Left kidney (tissue), 8 donors: ENCODE measurements at places on chromosomes 3 and 15. TPM values are rescaled to one million over a fixed set of nuclear protein-coding genes. Genes with fewer than 3 reads are reported as not detected.

DNA sequence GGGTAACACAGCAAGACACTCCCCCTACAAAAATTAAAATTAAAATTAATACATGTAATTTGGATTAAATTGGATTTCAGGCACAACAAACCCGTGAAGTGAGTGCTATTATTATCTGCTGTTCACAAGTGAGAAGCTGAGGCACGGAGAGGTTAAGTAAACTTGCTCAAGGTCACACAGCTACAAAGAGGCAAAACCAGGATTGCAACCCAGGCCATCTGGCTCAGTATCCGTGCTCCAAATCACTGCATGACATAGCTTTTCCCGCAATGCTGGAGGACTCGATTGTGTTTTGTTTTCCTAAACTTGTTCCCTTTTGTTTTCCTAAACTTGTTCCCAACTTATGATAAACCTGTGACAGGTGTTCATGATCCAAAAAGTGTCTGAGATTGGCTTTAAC lies 19.9 kb upstream of the C15orf39 start:
- DNase-seq, result no peak

MESP2 gene
- polyA plus RNA-seq, result 0.45 TPM

GRCh38 chr3:167700046-167700445 lies 34.6 kb downstream of the PDCD10 start:
- DNase-seq, result no peak

GRCh38 chr3:14231145-14231990 lies 52.8 kb downstream of the LSM3 start:
- no peak for DNase-seq

GRCh38 chr3:123031051-123031450 lies 3.5 kb upstream of the SEMA5B start:
- DNase-seq, result no peak

- DNase-seq, result no peak
Measured at GRCh38 chr3:129315223-129315997, 36.7 kb downstream of the HMCES start.

- DNase-seq, result no peak
Measured at GRCh38 chr3:196087906-196088305, 6.0 kb upstream of the TFRC start.

GRCh38 chr3:151816091-151816604 lies 2.2 kb downstream of the AADAC start:
- peak; percentile 57 for DNase-seq

GPR27 gene
- polyA plus RNA-seq, result 8.7 TPM

CACNA1D gene
- polyA plus RNA-seq, result 21.9 TPM

DNA sequence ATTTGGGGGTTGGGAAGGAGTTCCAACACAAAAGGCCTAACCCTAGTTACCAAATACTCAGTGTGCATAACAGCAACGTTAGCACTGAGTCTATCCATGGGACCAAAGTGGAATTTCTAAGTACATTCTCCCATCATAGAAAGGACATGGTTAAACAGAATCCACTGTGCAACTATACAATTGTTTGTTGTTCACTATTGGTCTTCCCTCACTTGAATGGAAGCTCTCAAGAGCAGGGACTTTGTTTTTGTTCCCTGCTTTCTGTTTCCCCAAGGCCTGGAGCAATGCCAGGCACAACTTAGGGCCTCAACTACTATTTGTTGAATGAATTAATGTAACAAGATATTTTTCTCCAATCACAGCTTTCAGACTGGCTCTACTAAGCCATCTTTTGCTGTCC lies 25.6 kb downstream of the COL8A1 start:
- DNase-seq, result no peak

DNA sequence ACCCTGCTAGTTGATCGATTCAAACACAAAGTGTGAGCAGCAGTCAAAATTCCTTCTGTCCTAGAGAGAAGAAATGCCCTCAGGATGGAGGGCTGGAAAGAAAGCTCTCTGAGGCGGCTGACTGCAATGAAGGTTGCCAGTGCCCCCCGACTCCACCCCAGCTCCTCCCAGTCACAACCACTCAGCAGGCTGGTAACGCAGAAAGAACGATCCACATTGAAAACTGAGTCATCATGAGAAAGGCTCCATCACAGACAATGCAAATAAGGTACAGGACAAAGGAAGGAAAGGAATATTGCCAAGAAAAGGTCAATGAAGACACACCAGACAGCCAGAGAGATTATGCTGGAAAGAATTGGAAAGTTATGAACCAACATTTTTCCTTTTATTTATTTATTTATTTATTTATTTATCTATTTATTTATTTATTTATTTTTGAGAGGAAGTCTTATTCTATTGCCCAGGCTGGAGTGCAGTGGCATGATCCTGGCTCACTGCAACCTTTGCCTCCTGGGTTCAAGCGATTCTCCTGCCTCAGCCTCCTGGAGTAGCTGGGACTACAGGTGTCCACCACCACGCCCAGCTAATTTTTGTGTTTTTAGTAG lies 17.4 kb upstream of the VGLL4 start:
- no peak for DNase-seq

- no peak for DNase-seq
Measured at GRCh38 chr15:86082619-86083380, 3.1 kb downstream of the AGBL1 start.

ABCF3 gene
- polyA plus RNA-seq, result 65.4 TPM

TBC1D2B gene
- polyA plus RNA-seq, result 30.8 TPM

GRCh38 chr3:156109989-156110388 lies 10.4 kb upstream of the KCNAB1 start:
- no peak for DNase-seq

- no peak for DNase-seq
Measured at GRCh38 chr3:174938102-174938501, 79.0 kb downstream of the NAALADL2 start.

ROPN1 gene
- 0.25 TPM for polyA plus RNA-seq

DNA sequence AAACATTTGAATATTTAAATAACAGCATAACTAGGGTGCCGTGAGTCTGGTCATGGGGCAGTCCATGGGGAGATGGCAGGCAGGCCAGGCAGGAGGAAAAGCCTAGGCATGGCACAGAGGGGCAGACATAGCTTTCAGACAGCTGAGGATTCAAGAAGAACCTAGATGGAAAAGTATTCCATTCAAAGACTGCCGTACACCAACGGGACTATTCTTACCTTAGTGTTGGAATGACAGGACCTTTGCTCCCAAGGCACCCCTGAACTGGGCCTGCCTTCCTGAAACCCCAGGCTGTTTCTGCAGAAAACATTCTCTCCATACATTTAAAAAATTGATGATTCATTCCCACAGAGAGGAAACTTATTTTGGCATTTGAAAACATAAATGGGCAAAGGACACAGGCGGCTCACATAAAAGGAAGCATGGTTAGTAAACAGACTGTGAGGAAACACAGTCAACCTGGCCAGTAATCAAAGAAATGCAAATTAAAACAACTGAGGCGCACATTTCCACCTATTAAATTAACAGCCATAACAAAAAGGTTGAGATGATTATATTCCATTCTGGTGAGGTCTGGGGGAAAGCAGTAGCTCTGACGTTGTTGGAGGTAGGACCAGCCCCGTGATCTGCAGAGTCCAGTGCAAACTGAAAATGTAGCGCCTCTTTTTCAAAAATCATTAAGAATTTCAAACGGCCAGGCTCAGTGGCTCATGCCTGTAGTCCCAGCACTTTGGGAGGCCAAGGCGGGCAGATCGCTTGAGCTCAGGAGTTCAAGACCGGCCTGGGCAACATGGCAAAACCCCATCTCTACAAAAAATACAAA lies 71.3 kb upstream of the SMAD3 start:
- DNase-seq, result no peak

PAK6 gene
- polyA plus RNA-seq, result 6.5 TPM

GRCh38 chr15:89633585-89633984 lies 21.7 kb downstream of the KIF7 start:
- DNase-seq, result no peak

- DNase-seq, result no peak
Measured at GRCh38 chr3:172186607-172187006, 147.2 kb downstream of the FNDC3B start.

DNA sequence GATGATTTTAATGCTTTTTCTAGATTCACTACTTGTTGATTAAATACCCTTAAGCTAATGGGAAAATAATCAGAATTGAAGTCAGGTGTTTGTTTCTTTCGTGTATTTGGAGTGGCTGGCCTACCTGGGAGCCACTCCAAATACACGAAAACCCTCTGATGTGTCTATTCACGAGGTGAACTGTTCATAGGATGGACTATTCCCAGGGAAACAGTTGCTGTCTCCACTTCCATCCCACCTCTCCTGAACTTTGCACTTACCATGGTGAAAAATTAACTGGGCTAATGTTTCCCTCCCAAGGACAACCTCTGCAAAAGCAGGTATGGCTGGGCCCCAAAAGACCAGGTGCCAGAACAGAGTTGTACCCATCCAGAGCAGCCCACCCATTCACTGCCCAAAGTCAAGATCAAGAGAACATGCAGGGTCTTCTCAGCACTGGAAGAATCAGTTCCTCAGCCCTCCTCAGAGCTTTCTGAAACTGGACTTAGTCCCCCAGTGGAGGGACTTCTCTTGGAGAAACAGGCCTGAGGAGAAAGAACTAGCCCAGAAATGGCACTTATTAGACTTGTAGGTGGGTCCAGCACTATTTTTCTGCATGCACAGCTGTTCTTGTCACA lies 2.9 kb upstream of the SMAD3 start:
- DNase-seq, result no peak

DNA sequence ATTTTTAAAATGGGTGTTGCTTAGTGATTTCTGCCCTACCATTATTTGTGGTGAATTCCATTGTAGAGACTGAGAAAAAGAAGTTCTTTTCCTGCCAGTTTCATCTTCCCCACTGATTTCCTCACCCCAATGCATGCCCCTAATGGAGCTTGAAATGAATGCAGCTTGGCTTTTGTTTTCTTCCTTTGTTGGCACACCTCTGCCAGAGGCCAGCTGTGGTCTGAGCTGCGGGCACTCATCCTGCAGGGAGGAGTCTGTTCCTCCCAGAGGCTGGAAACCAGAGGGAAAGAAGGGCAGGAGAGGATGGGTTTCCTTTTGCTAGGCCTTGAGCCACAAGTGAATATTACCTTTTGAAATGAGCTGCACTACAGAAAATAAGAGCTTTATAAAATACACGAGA lies 9.3 kb upstream of the ST8SIA2 start:
- DNase-seq, result no peak

EAF2 gene
- 9.1 TPM for polyA plus RNA-seq

DNA sequence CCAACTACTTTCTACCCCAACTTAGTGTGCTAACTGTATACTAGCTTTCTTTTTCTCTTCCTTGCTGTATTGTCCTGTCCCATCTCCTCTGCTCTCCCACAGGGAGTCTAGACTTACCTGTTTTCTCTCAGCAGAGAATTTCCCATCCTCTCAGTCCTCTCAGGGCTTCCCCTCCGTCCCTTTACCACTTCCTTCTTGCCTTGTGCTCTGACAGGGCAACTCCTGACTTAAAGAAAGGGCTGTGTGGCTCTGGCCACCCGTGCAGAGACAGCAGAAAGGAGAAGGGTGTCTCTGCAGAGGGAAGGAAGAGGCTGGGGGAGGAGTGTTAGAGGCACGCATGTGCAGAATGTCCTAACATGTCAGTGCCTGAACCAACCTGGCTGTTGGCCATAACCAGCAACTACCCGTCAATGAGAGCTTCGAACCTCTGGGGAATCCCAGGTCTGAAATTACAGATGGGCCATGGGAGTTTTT lies at the start of gene GCSAM:
TSS of gene GCSAM (minus strand) at position 274 of the 474 bp plus-strand sequence. CDS start at position 146, 128 bp downstream.
- no peak for DNase-seq

DNA sequence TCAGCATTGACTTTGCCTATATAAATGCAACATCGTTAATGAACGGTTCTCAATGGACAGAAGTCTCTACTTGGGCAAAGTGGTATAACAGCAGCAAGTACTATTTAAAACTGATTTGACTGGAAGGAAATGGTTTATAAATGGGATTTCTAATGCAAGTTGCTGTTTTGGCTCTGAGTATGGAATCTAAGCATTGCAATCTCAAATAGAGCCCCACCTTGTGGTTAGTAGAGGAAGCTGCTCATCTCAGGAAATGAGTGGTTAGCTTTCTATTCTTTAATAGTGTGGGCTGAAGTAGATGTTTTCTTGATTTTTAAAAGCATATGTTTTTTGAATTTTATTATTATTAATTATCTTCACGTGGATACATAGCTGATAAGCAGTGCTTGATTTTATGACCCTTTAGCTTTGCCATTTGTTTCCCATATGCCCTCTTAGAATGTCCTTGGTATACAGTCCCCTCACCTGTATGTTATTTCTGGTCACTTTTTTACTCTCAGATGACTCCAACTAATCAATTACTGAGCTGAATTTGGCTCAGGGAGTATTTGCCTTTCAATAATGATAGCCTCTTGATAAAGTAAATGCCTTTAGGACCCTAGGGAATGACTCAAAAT lies 67.1 kb downstream of the OXSM start:
- DNase-seq, result no peak

DNA sequence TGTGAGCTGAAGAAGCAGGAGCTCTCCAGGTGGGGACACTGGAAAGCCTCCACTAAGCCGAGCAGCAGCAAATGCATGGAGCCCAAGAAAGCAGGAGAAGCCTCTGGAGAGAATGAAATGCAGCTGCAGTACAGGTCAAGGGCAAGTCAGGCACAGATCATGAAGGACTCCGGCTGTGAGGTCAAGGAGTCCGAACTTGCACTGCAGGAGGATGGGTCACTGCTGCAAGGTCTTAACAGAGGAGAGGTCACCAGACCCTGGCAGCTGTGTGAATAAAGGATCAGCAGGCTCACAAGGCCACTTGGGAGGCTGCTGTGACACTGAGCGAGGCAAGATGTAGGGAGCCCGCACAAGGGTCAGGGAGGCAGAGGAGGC lies 24.7 kb upstream of the SLC41A3 start:
- DNase-seq, result no peak

DNA sequence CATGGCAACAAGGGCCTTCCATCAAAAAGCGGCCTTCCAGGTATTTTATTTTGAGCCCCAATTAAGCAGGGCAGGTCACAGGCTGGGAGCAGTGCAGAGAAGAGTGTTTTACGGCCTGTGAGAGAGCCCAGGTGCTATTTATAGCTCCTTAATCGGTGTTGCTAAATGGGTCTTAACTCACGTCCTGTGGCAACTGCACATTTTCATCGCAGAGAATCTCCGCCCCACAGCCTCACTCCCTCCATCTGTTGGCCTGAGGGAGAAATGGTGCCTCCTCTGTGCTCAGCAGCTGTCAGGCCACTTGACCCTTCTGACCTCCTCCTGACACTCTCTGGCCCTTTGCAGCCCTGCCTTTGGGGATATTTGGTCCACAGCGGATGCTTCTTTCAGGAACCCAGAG lies 58.6 kb downstream of the SPSB4 start:
- DNase-seq, result no peak

DNA sequence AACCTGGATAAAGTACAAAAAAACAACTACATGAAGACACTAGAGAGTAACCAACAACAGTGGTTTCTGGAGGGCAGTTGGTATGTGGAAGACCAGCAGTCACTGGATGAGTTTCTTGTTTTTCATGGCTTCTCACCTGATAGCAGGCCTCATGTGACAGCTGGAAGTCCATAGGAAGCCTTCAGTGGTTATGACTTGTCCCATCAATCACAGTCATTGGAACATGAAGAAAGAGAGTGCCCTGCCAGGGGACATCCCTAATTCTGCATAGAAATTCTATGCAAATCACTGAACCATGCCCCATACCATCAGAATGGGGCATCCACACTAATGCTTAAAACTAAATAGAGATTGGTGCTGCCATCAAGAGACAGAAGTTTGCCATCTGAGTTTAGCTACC lies 81.6 kb downstream of the AKAP13 start:
- no peak for DNase-seq

CKMT1A gene
- 2.5 TPM for polyA plus RNA-seq
